Fibroblast of lung (primary cell): ENCODE measurements at places on chromosomes 7 and 10.

GRCh38 chr7:55568613-55569268 lies 3.6 kb downstream of the VOPP1 start:
- peak; percentile 33 for DNase-seq

GRCh38 chr10:24513155-24513554 lies 210.5 kb downstream of the ARHGAP21 start:
- DNase-seq: peak; percentile 27

DNA sequence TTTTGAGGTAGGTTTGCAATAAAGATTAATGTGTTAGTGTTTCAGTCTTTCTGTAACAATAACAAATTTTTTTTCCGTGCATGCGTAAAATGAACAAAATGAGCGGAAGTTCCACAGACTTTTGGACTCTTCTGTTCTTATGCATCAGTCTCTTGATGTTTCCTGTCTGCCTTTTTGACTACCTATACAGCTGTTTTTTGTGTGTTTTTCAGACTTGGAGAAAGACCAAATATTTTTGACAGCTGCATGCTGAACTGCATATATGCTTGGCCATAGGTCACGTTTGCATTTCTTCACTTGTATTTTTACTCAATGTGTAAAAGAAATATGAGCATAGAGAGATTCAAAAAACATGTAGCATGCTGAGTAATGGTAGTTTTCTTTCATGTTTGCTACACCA lies 119.3 kb downstream of the BBS9 start:
- peak; percentile 8 for DNase-seq

DNA sequence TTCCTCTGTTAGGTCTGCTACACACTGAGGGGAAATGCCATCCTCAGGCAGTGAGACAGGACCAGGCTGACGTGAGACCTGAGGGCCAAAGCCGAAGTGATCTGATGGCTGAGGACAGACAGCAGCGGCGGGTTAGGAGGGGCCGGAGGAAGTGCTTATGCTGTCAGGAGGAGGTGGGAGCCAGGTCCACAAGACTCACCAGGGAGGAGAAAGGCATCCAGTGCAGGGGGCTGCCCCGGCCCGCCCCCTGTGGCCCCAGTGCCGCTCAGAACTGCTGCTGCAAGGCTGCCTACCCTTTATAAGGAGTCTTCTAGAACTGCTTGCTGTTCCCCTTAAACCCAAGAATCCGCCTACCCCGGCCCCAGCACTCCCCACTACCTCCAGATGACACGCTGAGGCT lies 19.8 kb downstream of the AKR1E2 start:
- no peak for DNase-seq

GRCh38 chr10:123320091-123320490 lies 165.9 kb downstream of the BUB3 start:
- no peak for DNase-seq

DNA sequence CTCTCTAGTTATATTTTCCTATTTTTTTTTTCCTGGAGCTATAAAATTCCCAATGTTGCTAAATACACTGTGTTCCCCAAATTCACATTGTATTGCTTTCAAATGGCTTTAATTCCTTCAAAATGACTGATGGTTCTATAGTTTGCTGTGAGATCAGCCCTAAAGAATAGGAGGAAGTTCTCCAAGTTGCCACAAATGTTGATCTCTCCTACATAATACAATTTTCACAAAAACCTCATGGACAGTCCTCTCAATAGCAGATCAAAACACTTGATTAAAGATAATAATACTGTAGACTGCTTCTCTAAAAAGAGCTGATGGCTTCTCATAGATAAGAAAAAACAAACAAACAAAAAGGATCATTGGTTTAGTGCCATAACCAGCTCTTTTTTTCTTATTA lies 97.8 kb upstream of the CAV2 start:
- no peak for DNase-seq

- no peak for DNase-seq
Observed at GRCh38 chr10:70669732-70670317, 2.5 kb upstream of the ADAMTS14 start.
